ENCODE measurements at places on chromosomes 2 and 18.

GRCh38 chr2:49004036-49004626, 150.2 kb downstream of the FSHR start:
- no peak for DNase-seq

DNA sequence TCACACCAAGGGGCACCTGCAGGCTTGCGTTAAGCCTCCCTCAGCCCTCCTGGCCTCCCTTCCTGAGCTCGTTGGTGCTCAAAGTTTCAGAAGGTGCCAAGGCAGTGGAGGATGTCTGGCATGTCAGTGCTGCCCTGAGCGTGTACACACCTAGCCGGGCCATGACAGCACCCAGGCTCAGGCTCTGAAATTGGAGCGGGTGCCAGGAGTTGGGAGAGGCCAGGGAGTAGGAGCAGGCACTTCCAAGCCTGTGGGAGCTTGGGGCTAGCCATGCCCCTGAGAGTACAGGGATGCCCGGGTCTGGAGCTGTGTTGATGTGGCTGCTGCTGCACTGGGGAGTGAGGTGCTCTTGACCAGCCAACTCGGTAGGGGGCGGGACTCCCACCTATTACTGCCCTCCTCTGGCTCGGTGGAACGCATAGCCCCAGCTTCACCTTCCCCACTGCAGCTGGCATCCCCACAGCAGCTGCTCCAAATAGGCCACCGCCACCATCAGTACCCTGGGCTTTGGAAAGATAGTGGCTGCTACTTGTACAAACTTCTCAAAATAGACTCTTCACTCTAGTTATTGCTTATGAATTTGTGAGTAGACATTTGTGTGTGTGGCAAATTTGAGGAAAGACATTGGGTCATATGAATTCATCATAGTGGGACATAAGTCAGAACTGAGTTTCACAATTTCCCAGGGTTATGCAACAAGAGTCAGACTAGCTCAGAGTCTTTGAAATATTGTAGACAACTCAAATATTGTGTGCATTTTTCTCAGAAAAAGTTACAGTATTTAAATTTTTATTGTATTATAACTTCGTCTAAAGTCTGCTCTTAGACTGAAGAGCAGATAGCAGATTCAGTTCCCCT, 6.8 kb upstream of the PCARE start:
- DNase-seq = no peak

DNA sequence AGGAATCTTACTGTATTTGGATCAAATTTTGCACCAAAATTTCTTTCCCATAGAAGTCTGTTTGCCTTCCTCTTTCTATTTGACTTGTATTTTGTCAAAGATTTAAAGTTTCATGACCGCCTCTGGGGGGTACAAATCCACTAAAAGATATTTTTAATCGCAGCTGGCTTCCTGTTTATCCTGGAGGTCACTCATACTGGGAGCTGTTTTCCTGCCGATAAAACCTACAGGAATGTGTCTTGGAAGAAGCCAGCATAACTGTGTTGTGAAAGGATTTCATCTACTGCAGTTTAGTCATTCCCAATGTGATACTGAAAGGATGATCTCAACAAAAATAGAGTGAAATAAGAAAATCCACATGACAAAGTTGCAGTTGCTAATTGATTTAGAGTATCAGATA, 184.0 kb downstream of the RIT2 start:
- no peak for DNase-seq

GRCh38 chr2:60353406-60353800, 200.1 kb downstream of the BCL11A start:
- peak; percentile 76 for DNase-seq

- no peak for DNase-seq
Observed at GRCh38 chr18:79769698-79770500, 27.8 kb upstream of the KCNG2 start.

- DNase-seq = no peak
Observed at GRCh38 chr18:64333584-64333983, 184.7 kb upstream of the LINC00305 start.

All from GM06990 (cell line).